ENCODE measurements at places on chromosomes 1 and 21.

- DNase-seq: no peak
Observed at GRCh38 chr1:151210830-151211229, 12.5 kb downstream of the PIP5K1A start.

- DNase-seq: no peak
Observed at GRCh38 chr1:216626394-216627067, 96.7 kb downstream of the ESRRG start.

GRCh38 chr1:22089787-22090186 lies 37.3 kb downstream of the CDC42 start:
- no peak for DNase-seq

DNA sequence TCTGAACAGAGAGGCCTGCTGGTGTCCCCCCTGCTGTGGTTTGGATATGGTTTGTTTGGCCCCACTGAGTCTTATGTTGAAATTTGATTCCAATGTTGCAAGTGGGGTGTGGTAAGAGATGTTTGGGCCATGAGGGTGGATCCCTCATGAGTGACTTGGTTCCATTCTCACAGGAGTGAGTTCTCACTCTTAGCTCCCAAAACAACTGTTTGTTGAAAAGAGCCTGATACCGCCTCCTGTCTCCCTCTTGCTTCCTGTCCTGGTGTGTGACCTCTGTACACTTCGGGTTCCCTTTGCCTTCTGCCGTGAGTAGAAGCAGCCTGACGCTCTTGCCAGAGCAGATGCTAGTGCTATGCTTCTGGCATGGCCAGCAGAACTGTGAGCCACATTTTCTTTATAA lies 60.5 kb downstream of the C21orf91 start:
- no peak for DNase-seq

- DNase-seq: no peak
Observed at GRCh38 chr1:64080941-64081562, 122.4 kb upstream of the UBE2U start.

GRCh38 chr1:86491171-86491950 lies 22.6 kb downstream of the CLCA1 start:
- DNase-seq: no peak

GRCh38 chr1:236565530-236565929 lies 38.8 kb downstream of the HEATR1 start:
- DNase-seq: no peak

- no peak for DNase-seq
Observed at GRCh38 chr1:9078752-9079500, 9.5 kb upstream of the SLC2A5 start.

GRCh38 chr1:86619313-86619712 lies 72.4 kb downstream of the CLCA4 start:
- no peak for DNase-seq

DNA sequence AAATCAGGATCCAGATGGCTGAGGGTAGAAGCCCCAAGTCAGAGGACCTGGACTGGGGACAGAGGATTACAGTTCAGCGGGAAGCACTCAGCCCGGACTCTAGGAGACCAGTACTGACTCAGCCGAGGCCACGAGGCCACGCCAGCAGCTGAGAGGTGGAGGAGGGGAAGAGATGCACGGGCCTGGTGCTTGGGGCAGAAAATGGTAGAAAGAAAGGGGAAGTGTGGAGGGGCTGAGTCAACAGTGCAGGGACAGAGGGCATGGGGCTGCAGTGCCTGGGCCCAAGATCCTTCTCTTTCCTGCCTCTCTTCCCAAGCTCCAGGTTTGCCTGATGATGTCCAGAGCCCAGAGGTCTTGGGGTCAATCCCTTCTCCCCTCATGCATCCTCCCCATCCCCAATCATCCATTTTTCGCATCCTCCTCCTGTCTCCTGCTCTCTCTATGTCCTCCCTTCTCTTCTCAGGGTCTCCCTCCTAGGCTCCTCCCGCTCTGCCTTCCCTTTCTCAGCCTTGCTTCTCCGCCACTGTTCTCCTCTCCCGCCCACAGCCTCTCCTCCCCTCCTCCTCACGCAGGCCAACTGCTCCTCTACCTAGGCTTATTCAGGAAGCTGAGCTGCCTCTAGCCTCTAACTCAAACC lies 7.7 kb downstream of the ARHGEF2 start:
- DNase-seq: no peak

DNA sequence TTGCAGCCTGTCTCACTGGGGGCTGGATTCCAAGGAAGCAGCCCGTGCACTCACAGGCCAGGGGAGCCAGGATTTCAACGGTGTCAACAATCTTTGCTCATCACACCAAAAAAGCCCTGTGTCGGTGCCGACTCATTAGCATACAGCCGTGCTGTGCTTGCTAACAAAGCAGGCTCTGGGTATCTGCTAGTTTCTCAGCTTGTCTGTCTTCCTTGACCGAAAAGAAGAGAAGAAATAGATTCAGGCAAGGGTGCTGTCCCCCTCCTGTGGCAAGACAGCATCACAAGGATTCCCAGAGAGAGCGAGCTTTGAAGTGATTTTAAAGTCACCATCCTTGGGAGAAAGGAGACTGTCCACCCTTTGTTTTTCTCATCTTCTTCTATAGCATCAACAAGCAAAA lies 214.7 kb downstream of the SDCCAG8 start:
- DNase-seq: no peak

DNA sequence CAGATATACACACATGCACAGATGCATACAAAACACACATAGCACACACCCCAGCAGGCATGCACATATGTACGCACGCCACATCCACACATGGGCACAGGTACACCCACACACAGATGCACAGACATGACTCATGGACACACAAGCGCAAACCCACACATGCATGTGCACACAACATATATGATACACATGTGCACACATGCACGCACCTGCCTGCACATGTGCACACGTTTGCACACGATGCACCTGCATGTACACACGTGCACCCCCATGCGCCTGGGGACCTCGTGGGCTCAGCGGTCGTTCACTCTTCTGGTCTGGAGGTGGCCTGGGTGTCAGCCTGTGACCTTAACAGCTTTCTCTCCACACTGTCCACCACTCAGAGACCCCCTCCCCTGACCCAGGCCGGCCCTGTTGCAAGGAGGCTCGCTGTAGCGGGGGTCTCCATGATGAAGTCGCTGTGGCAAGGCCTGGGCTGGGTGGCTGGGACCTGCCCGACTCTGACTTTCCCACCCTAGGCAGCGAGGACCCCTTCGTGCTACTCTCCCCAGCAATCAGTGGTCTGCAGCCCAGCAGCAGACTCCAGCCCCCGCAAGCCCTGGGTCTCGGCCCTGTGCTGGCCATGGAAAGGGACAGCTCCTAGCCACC lies 92.1 kb upstream of the TTC34 start:
- no peak for DNase-seq

GRCh38 chr1:205626216-205626615 lies 5.6 kb downstream of the ELK4 start:
- no peak for DNase-seq

GRCh38 chr21:33797565-33797964 lies 118.0 kb downstream of the ATP5PO start:
- DNase-seq: no peak

DNA sequence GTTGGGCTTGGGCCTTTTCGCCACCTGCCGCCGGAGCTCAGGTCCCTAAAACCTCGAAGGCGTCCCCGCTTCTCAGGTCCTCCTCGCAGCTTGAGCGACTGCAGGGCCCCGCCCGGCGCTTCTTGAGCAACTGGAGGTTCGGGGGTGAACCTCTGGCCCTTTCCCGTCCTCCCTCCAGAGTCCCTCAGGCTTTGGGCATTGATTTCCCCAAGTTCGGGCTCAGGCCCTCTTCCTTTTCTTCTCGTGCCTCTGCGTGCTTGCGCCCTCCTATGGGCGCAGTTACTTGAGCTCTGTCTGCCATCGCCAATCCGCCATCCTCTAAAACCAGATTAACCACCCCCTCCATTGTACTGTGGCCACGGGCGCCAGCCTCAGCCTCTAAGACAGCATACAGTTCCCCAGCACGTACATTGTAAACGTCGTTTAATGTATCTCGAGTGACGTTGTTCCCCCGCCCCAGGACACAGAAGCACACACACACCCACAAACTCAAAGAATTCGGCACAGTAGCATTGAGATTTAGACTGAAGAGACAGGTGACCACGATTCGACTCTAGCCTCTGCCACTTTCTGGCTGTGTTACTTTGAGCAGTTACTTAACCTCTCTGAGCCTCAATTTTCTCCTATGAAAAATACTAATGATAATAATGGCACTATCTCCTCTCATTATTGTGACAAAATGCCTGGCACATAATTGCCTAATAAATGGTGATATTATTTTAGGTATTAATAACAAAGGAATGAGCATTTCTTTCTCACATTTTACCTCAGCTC lies 22.6 kb downstream of the BTG2 start:
- DNase-seq: peak; percentile 62

- DNase-seq: peak; percentile 64
Observed at GRCh38 chr1:76868154-76868882, 1.0 kb downstream of the ST6GALNAC5 start.

- DNase-seq: no peak
Observed at GRCh38 chr1:246708166-246708565, 16.0 kb upstream of the SCCPDH start.
